ENCODE measurements at places on chromosomes 3 and 15.

DNA sequence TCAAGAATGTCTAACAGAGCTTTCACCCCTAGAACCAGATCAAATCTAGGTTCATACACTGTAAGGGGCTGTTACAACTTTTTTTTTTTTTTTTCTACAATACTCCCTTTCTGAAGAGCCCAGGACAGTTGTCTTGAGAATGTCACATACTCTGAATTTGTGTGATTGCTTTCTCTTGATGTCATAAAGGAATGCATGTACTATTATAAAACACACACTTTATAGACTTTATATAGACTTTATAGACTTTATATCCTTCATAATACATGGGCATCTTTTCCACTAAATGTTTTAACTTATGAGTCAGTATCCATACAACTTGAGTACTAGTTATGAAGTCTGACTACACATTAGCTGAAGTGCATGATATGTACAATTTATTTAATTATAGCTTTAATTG lies 26.3 kb downstream of the RFX7 start:
- DNase-seq = no peak

- DNase-seq = no peak
These were observed 61.4 kb downstream of the IL12A start for GRCh38 chr3:160049988-160050387.

DNA sequence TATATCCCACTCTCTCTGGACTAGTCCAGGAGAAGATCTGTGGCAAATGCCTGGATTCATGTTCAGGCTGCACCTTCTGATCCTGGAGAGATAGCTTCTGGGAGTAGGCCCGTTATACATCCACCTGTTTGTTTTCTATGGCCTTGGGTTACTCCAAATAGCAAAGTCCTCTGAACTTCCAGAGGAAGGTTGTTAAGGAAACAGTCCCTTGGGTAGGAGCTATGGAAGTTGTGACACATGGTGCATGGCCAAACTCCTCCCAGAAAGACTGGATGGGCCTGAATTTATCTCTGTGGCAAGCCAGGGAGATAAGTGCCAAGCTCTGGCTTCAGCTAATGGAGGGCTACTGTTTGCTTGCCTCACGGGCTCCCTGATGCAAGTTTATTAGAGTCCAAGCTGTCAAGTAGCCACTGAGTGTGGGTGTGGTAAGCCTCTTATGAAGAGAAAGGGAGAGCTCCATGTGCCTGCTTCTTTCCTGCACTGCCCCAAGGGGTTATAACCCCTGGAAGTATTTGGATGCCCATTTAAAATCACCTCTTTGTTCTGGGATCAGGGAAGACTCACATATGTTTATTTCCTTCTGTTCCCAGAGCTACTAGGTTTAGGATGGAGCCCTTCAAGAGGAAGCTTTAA lies 328.7 kb upstream of the ATP11B start:
- DNase-seq = no peak

- DNase-seq = no peak
These were observed 16.9 kb downstream of the TGFBR2 start for GRCh38 chr3:30623351-30623750.

Measured in activated CD8-positive, alpha-beta memory T cell treated with anti-CD3 and anti-CD28 coated beads for 1 hour (primary cell).